ENCODE measurements at places on chromosomes 11 and 22.

DNA sequence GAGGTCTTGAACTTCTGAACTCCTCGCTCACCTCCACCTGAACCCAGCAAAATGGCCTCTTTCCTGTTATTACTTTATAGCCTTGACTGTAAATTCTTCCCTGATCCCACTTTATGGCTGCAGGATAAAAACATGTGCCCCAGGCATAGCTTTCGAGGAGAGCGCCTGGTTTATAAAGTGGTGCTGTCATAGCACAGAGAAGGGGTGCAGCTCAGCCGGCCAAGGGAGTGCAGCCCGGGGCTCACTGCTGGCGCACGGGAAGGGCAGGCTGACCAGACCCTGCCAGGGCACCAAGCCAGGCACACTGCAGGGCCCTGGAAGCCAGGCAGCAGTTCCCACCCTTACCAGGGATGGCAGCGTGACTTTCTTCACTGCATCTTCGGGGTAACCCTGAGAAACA is 50.9 kb downstream of the ISX start:
- no peak for DNase-seq

DNA sequence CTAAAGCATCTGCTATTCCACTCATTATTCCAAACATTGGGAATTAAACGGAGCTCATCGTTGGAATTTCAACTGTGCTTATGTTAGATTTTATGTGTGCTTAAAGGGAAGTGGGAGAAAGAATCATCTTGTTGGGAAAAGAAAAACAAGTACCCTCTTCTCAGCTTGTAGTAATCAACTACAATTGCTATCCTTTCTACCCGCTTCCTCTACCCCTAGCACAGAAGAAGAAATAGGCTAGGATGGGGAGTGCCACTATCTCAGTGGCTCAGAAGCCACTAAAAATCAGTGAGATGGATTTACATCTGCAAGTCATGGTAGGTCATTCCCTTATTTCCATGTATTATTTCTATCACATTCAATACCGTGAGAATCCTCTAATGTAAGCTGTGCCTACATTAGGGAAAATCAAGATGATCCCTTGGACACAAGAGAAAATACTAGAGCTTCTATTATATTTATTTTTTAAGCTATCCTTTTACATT is 97.9 kb upstream of the CD44 start:
- DNase-seq, result no peak

- no peak for DNase-seq
Observed at GRCh38 chr22:44483878-44484277, 14.2 kb downstream of the RTL6 start.

DNA sequence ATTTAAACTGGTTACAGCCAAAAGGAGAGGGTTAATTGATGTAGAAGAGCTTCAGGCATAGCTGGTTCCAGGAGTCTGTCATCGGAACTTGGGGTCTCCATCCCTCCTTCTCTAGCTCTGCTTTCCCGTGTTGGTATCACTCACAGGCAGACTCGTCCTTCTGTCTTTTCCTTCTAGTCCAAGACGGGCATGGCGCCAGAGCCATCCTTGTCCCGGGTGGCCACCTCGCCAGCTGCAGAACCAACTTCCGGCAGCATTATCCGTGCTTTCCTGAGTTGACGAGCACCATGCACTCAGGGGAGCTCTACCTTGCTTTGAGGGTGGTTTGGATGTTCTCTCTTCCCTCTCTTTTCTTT is 14.7 kb downstream of the LINC01488 start:
- no peak for DNase-seq

- DNase-seq, result peak; percentile 42
Observed at GRCh38 chr11:16226245-16226644, 130.1 kb downstream of the SOX6 start.

All from NCI-H226 (cell line).